ENCODE measurements at places on chromosomes 12 and 14. TPM values are rescaled to one million over a fixed set of nuclear protein-coding genes. Genes with fewer than 3 reads are reported as not detected.

The ATL1 gene
- total RNA-seq = 15.9 TPM

The SLC17A8 gene
- total RNA-seq = not detected

The SCN8A gene
- total RNA-seq = 13.5 TPM

The RHOJ gene
- 34.6 TPM for total RNA-seq

The SMCO2 gene
- not detected for total RNA-seq

The PRH2 gene
- not detected for total RNA-seq

The EGLN3 gene
- total RNA-seq = 0.89 TPM

The RTL1 gene
- total RNA-seq = 0.09 TPM

The CISTR gene
- not detected for total RNA-seq

The ITGB7 gene
- total RNA-seq = not detected

The PTPRO gene
- 3.1 TPM for total RNA-seq

The PPP4R4 gene
- total RNA-seq = 1.1 TPM

The TMPRSS12 gene
- not detected for total RNA-seq

DNA sequence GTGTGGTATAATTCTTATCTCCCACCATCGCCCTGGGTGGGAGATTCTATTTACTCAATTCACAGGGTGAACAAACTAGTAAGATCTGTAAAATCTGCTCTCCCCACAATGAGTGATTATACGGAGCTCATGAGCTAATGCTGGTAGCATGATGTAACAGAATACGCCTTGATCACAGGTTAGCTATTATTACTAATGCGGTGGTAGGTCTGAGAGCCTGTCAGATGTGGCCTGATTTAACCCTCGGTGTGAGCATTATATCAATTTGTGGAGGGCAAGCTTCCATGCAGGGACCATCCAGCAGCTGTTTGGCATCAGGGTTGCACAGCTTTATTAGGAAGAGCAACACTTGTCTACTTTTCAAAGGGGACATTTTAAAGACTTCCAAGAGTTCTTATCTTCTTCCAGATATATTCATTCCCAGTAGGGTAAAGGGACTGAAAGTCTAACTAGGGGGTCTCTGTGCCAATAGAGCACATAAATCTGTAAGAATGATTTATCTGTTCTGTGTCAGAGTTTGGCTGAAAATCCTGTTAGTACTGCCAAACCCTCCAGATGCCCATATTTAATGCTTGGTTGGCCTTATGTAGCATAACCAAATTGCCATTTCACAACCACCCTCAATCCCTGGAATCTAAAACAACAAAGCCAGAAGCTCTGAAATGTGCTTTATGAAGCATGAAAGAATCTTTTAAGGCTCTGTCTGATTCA, 18.7 kb downstream of the TSHR start:
- DNase-seq = no peak

DNA sequence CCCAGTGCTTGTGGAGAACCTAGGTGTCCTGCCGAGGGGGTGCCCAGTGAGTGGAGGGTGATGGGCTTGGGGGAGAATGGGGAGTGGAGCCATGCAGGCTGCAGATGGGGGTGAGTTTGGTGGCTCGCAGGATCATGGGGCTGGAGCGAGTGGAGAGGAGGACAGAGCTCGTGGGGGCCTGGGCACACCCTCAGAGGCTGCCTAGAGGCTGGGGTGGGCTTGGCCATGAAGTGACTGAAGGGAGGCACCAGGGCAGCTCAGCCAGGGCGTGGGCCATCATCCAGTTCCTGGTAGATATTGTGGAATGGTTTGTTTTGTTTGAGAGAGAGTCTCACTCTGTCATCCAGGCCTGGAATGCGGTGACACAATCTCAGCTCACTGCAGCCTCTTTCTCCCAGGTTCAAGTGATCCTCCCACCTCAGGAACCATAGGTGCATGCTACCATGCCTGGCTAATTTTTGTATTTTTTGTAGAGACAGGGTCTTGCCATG, 43.4 kb upstream of the AMN start:
- no peak for DNase-seq

DNA sequence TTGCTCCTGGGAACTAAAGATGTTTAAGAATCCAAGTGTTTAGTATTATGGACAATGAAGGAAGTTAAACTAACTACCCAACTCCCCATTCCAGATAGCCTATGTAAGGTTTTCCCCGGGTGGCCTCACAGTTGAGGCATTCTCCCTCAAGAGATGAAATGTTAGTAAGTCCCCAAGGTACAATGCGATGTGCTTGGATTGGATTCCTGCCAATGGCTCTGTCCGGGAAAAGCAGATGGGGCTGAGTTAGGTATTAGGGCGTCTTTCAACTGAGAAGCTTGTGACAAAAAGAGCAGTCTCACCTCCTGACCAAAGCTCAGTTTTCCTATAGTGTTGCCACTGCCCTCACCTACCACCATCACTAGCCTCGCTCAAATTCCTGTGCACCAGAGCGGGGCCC, 64.8 kb upstream of the E2F7 start:
- no peak for DNase-seq

DNA sequence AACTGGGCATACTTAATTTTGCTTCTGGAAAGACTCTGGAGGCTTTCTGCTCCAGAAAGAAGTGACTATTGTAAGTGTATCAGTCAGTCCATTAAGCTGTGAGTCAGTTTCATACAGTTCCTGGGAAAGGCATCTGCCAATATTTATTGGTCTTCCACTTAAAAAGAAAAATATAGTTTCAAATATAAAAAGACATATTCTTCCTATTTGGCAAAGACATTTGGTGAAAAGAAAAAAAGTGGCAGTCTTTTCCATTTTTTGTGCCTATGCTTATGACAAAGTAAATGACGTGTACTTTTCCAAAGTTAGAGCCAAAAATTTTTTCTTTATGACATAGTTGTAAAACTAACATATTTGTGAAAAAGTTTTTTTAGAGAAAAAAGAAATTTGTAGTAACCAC, 12.3 kb downstream of the TMEM30B start:
- DNase-seq = no peak

DNA sequence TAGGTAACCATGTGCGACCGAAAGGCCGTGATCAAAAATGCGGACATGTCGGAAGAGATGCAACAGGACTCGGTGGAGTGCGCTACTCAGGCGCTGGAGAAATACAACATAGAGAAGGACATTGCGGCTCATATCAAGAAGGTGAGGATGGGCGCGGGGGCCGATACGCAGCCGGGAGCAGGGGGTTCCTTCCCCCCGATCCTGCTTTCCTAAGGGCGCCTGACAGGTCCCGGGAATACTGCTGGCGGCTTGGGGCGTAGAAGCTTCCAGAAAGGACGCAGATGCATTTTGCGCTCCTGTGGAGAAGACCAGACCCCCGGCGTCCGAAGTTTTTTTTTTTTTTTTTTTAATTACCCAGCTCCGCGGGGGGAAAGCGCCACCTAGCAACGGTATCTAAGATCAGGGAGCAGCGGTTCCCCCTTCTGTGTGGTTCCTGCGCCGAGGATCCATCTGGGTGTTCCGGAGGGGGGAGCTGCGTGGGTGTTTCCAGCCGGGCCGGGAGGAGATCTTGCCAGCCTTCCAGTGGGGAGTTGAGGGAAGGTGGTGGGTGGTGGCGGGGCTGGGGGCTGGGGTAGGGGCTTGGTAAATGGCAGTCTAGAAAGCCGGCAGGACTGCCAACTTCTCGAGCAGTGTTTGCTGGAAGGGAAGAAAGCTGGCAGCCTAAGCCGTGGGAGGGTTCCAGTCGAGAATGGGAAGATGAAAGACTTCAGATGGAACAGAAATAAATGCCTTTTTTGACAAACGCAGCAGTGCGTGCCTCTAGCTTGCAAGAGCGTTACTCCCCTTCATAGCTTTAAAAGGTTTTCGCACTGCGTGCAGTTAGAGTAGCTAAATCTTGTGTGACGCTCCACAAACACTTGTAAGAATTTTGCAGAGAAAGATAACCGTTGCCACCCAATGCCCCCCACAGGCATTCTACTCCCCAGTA, 764 bp downstream of the DYNLL1 start:
- DNase-seq = peak; percentile 18

DNA sequence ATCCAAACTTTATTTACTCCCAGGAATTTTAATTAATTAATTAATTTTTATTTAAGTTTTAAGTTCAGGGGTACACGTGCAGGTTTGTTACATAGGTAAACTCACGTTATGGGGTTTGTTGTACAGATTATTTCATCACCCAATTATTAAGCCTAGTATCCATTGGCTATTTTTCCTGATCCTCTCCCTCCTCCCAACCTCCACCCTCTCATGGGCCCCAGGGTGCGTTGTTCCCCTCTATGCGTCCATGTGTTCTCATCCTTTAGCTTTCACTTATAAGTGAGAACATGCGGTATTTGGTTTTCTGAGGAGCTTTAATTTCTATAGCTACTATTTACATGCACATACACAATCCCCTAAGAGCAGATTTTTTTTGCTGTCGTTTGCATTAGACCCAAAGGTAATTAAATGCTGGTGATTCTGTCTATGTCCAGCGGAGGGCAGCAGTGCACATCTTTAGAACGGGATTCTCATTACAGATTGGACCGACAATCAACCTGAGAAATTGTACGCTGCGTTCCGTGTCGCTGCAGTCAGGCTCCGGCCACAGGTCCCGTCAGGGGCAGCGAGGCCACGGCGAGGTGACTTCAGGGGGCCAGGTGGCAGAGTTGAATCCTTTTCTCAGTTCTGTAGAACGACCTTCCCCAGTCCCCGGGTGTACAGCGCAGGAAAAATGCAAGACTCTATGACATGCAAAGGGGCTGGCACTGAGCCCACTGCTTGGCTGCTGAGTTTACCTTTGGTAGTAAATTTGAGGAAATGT, 11.6 kb downstream of the TMEM30B start:
- peak; percentile 60 for DNase-seq

DNA sequence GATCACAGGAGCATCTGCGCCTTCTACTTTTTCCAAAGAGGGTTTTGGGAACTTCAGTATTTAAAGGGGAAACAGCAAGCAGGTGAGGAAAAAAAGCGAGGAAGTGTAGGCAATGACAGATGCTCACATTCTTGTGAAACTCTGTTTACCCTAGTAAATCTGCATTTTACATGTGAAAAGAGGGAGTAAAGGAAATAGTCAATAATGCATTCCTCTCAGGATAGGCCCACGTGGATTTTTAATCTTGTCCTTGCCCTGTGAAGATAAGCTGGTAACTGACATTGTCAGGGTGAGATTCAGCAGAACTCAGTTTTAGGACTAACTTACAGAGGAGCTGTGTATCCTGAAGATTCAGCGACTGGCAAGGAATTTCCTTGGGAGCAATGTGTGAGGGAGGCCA, 1119.2 kb upstream of the TMEM132C start:
- no peak for DNase-seq

DNA sequence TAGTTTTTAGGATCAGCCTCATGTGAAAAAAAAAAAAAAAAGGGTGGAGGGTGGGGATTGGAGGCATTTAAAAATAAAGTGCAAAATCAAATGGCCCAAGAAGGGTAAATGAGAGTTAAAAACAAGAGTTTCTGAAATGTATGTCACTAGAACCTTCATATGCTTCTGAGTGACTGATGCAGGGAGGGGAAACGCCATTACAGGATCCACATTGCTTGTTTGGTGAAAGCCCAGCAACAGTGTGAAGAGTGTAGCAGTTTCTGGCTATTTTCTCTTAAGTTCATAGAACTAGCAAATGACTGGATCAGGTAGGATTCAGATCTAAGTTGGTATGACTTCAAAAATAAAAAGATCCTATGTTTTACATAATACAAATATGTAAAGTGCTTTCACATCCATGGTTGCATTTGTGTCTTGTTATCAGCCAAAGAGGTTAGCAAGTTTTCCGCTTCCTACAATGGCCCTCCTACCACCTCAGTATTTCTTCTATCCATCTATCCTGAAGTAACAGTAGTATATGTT, 2.9 kb downstream of the CHPT1 start:
- no peak for DNase-seq

DNA sequence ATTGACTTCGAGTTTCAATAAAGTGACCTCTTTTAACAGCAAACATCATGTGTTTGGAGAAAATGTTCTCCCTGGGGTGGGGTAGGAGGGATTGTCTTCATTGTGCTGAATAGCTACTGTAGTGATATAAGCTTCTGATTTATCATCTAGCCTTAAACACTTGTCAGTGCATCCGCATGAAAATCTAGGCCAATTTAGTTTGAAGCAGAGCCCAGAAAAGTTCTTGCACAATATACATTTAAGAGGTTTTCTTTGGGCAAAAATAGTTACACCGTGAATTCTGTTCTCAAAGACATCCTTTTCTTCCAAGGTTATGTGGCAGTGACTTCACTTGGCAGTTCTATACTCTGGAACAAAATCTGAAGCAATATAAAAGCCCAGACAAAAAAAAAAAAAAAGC, 136.0 kb upstream of the IFNG-AS1 start:
- no peak for DNase-seq

DNA sequence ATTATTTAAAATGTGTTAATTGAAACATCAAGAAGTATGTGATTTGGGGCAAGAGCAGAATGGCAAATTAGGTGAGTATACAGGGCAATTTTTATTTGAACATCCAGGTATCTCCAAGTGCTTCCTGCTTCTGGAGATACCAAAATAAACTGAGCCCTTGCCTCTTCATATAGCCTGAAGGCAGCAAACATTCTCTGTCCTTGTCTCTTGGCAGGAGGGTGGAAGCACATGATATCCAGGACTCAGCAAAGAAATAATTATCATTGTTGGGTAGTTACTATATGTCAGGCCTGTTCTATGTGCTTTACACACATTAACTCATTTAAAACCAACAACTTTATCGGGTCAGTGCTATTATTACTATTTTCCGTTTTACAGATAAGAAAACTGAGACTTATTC, 12.5 kb downstream of the LIN7A start:
- no peak for DNase-seq

DNA sequence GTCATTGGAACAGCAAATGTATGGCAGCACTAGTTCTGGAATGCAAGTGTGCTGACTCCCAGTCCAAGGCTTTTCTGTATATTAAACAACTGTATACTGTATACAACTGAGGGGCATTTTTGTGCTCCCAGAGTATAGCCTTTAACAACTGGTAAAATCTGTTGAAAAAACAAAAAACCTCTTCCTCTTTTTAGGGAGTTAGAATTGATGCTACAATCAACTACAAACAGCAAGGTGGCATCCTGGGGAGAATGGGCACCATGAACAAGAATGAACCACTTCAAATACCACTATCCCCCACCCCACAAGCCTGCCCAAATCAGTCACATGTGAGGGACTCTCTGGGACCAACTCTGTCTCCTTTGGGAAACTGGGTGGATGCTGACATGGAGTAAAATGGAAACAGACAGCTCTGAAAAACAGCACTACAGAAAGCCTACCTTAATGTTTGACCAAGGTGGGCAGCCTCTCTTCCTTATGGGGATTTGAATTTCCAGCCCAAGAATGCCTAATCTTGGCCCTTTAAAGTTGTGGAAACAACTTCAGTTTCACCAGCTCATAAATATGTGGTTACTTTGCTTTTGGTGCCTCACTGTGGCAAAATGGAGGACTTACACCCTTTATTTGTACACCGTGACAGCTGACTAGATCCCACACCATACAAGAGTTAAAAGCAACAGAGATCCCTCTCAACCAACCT, 7.5 kb downstream of the VTI1B start:
- peak; percentile 12 for DNase-seq

- no peak for DNase-seq
These were observed 96.7 kb downstream of the CCER1 start for GRCh38 chr12:90858252-90858651.

GRCh38 chr12:121513464-121514183, 67.2 kb downstream of the KDM2B start:
- DNase-seq = no peak

- no peak for DNase-seq
These were observed 7.4 kb downstream of the AAAS start for GRCh38 chr12:53313996-53314395.

- DNase-seq = no peak
These were observed 11.0 kb downstream of the ZFC3H1 start for GRCh38 chr12:71652656-71653055.

- no peak for DNase-seq
These were observed 129.8 kb upstream of the PPFIA2 start for GRCh38 chr12:81888961-81889360.

Measured in neural crest cell (in vitro differentiated cells).